Astrocyte of the cerebellum (primary cell): ENCODE measurements at places on chromosomes 7 and 10.

DNA sequence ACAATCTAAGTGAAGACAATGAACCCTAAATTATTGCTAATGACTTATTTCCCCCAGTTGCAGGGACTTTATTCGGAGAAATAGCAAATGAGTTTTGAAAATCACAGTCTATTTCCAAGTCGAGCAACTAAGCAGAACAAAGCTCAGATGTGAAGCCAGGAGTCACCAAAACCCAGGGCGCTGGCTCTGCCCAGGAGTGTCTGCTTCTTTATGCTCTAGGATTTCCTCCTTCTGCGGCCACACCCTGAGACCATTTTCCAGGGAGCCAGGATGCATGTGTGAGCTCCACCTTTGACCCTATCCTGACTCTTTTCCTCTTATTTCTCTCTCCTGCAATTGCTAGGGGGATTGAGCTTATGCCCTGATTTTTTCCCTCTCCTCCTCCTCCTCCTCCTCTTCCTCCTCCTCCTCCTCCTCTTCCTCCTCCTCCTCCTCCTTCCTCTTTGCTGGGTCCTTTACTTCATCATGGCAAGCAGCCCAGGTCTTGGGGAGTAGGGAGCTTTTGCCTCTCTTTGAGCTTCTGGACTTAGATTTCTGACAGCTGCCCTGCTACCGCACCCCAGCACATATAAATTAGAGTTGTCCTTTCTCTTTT, 234.4 kb downstream of the ARL4A start:
- no peak for DNase-seq

DNA sequence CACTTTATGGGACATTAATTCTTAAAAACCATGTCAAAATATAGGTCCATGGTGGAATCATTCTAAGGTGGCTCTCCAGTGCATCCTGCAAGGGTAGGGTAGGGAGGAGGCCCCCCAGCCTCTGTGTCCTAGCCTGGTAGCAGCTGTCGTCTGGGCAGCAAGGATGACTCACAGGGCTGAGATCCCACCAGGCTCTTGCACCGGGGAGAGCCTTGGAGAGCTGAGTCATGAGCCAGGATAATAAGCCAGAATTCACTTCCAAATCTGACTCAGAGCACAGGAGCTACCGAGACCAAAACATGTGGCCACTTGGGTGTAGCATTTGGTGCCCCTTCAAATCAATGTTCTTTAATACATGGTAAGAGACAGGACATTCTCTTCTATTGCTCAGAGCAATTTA, 298.5 kb downstream of the NEBL start:
- DNase-seq = peak; percentile 86

DNA sequence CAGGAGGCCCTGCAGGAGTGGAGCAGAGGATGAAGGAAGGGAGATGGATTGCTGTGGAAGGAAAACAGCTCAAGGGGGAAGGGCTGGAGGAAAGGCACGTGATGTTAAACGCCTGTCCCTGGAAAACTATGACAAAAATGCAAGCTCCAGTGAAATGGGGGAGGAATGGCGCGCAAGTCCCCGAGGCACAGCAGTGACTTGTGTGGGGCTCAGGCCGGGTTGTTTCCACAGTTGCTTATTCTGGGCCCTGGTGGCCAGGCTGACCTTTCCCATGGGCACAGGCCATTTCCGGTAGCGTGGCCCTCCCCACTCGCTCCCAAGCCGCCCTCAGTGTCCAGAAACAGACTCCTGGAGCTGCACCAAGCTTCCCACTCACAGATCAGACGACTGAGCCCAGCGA, 68.1 kb upstream of the PDGFA start:
- no peak for DNase-seq

- no peak for DNase-seq
These were observed 26.4 kb upstream of the KNDC1 start for GRCh38 chr10:133133471-133134231.

- no peak for DNase-seq
These were observed 17.0 kb upstream of the ADAMTS14 start for GRCh38 chr10:70655316-70655715.

GRCh38 chr10:132939957-132940790, 2.2 kb downstream of the CFAP46 start:
- DNase-seq = no peak

GRCh38 chr7:41207141-41207540, 495.7 kb downstream of the INHBA start:
- no peak for DNase-seq

DNA sequence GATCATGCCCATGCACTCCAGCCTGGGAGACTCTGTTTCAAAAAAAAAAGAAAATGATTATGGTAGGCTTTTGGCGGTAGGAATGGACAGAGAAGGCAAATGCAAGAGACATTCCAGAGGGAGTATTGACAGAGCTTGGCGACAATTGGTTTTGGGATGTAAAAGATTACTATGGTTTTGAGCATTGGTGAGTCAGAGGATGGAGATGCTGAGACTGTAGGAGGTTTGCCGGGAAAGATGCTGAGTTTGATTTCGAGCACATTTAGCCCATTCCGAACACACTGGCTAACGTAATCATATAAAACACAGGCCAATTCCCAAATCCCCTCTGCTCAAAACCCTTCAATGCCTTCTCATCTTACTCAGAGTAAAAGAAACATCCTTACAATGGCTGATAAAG, 161.6 kb upstream of the MKLN1 start:
- peak; percentile 59 for DNase-seq

DNA sequence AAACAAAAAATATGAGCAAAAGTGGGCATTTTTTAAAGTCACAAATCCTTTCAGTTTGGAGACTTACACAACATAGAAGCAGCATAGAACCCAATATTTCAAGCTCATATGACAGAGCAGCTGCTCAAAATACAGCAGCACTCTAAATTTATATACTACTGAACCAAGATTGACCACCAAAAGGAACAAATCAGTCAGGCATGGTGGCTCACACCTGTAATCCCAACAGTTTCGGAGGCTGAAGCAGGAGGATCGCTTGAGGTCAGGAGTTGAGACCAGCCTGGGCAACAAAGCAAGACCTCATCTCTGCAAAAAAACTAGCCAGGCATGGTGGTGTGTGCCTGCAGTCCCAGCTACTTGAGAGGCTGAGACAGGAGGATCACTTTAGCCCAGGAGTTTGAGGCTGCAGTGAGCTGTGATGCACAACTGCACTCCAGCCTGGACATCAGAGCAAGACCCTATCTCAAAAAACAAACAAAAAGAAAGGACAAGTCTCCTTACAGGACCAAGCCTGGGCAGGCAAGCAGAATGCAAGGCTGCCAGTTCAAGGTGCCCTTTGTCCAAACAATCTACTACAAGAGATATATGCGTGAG, 40.0 kb downstream of the PARD3 start:
- DNase-seq = no peak

DNA sequence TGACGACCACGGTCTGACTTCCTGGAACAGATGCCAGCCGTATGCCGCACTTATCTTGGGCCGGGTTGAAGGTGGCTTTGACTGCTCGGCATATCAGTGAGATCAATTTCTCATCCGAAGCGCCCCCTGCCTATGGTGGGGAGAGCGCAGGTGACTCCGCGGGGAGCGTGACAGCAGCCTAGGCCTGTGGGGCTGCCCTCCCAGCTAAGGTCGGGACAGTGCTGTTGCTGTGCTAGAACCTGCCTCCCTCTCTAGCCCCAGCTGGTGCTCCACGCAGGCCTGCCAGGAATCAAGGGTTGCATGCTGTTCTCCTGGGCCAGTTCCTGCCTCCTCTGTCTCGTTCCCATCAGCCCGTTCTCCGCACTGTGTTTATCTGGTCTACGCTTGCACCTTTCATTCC, 49.8 kb downstream of the PODXL start:
- no peak for DNase-seq

DNA sequence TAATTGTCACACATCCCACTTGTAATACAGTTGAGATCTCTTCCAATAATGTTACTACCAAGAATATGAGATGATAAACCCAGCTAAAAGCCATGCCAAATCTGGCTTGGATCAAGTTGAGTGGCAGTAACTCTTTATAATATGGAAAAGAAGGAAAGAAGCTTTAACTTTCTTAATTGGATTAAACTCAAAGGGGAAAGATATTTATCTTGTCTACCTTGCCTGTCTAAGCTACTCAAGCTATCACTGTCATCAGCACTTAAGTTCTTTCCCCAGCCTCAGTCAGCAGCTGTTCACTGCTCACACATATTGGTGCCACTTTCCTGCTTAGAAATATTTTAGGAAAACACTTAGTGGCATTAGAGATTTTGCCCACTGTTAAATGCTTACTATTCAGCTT, 350.7 kb downstream of the IPMK start:
- no peak for DNase-seq
